ENCODE measurements at places on chromosomes 12 and 14.

- DNase-seq, result no peak
Measured at GRCh38 chr12:45944771-45945170, 45.6 kb downstream of the SCAF11 start.

DNA sequence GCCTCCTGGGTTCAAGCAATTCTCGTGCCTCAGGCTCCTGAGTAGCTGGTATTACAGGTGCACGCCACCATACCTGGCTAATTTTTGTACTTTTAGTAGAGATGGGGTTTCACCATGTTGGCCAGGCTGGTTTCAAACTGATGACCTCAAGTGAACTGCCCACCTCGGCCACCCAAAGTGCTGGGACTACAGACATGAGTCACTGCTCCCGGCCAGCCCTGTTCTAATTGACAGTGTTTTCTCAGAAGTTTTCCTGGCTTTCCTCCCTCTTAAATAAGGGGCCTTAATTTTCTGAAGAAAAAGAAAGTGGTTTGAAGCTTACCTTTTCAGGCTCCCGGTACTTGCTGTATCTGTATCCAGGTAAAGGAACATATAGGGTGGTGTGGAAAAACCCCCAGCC lies 1.7 kb downstream of the HAL start:
- no peak for DNase-seq

DNA sequence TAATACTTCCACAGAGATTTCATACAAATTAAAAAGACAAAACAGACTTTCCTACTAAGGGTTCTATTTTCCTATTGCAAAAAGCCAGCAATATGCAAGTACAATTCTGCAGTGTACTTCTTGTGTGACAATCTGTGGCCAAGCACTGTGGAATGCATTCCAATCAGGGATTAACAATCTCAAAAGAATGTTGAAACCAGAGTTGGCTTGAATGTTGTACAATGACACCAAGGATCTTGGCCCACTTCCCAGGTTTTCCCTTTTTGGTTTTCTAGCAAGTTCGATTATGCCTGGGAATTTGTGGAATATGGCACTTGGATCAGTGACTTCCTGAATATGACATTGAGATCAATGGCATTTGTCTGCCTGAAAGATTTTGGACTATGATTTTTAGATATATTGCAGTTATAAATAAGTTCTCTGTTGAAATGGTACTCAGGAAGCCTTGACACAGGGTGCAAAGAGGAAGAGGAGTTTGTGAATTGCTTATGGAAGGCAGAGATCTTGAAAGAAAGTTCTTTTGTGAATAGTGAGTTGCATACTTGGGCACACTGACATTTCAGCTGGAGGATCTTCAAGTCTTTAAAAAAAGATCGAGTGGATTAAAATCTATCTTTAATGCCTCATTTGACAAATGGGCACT lies 81.4 kb upstream of the FERMT2 start:
- no peak for DNase-seq

DNA sequence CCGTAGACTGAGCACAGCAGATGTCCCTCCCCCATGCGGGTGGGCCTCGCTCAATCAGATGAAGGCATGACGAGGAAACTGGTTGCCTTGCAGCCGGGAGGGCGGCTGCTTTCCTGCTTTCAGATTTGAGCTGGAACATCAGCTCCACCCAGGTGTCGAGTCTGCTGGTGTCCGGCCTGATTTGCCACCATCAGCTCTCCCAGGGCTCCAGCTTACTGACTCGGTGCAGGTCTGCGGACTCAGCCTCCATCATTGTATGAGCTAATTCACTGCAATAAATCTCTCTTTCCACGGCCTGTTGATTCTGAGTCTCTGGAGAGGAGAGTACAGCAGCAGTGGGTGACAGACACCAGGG lies 156.2 kb downstream of the KIF26A start:
- no peak for DNase-seq

DNA sequence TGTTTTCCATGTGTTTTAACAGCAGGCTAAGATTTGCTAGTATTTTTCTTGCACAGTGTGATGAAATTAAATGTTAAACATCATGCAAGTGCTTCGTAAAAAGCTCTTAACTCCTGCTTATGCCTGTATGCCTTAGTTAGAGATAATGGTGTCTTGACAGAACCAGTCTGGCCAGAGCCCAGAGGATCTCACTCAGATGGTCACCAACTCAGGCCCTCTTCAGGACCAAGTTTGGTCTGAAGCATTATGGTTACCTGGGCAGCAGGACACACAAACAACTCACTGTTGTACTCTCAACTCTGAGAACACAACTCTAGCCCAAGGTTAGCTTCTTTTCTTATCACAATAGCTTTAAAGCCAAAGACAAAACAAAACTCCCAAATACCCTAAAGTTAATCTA lies 115.4 kb downstream of the KIF21A start:
- DNase-seq, result no peak

- DNase-seq, result no peak
Measured at GRCh38 chr14:51684760-51685159, 33.0 kb downstream of the FRMD6 start.

- peak; percentile 18 for DNase-seq
Measured at GRCh38 chr12:117875744-117876435, 92.9 kb downstream of the KSR2 start.

DNA sequence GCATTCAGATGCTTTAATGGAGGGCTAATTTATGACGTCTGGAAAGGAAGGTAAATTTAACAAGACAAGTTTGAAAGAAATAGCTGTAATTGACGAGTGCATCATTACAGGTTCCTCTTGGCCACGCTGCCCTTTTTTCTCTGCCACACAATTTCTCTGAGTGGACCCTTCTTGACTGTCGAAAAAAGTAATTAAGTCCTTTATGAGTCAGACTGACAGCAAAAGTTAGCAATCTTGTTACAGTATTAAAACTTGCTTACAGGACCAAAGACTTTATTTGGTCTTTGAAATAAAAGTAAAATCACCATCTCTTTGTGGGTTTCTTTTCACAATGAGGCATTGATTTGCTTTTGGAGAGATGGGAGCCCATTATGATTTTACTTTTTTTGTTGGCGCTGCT lies 42.6 kb downstream of the SAMD4A start:
- no peak for DNase-seq

- no peak for DNase-seq
Measured at GRCh38 chr14:24435192-24435810, 5.5 kb downstream of the KHNYN start.

DNA sequence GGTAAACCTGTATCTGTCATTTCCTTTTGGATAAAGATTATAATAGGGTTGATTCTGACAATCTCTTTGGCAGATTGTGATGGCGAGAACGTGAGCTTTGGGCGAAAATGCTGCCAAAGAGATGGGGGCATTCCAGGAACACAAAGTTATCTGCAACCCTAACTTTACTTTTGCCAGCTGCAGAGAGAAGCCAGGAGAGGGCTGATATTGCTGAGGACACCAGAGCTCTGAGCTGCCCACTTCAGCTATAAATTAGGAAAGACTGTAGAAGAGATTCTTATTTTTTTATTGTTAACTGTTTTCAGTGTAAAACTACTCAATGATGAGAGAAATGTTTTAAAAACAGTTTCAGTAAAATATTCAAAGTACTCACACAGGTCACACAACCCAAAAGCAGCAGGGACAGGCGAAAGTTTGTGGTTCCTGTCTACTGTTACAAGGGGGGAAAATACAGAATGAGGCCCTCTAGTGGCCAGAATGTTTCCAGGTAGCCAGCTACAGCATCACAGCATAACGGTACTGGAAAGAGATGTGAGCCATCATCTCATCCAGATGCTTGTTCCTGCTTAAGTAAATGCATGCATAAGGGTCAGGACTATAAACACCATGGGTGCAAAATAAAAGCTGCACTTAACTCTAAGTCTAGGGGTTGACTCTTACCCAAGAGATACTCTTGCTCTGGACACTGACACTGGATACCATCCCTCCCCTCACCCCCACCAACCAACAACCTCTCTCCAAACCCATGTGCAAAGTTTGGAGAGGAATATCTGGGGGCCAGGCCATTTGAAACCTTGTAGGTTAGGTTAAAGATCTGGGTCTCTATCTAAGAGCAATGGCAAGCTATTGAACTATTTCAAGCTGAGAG lies 498.4 kb downstream of the RMST start:
- DNase-seq, result no peak

GRCh38 chr12:11397366-11397765 lies 2.0 kb upstream of the PRB2 start:
- DNase-seq, result no peak

GRCh38 chr14:56294128-56294527 lies 175.9 kb downstream of the PELI2 start:
- DNase-seq, result no peak

DNA sequence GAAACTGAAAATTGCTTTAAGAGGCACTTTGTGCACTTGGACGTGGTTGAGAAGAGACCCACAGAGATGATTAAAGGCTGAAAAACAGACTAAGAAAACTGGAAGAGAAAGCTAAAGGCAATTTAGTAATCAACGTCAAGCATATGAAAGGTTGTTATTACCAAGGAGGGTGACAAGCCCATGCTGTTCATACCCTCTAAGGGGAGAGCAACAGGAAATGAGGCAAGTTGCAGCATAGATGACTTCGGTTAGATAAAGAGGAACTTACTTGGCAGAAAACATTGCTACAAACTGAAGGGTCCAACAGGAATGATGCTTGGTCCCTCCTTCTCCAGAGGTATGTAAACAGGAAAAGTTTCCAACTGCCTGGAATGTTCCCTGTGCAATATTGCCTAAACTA lies 107.8 kb downstream of the DUSP6 start:
- no peak for DNase-seq

- DNase-seq, result no peak
Measured at GRCh38 chr14:68263563-68264259, 444.1 kb downstream of the RAD51B start.

DNA sequence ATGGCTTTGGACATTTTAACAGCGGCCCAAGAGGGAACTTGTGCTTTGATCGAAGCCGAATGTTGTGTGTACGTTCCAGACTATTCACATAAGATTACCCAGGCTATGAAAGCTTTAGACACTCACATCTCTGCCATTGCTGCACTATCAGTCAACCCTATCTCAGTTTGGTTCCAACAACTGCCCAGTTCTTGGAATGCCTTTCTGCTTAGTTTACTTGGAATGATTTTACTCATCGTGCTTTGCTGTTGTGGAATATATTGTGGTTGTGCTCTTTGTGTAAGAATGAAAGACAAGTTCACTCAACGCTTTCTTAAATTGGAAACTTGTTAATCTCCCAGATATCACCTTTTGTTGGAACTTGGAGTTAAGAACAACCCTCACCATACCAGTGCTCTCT lies 498.2 kb downstream of the GLT1D1 start:
- no peak for DNase-seq

DNA sequence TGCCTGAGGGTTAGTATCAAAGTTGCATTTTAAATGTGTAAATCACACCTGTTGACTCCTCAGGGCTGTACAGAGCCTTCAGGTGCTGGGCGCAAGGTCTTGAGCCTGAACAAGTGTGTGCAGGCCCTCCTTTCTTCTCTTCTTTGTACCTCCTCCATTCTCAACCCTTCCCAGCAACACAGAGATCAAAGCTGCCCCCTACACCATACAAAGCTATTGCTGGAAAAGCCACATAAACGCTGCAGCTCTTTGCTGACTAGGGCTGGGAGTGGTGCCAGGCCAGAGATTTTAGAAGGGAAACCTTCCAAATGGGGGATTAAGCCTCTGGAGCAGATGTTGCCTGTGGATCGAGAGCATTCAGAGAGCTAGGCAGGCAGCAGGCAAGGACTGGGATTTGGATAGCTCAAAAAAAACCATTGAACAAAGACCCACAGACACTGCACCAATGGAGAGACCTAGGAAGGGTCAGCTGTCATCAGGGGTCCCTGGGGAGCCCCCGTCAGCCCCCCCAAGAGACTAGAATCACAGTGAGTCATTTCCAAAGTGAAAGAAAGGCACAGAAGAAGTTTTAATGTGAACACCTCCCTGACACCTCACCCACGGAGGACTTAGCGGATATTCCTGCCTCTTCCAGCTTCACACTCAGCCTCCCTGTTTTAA lies 18.2 kb upstream of the SUSD6 start:
- no peak for DNase-seq

- DNase-seq, result no peak
Measured at GRCh38 chr12:71599210-71599609, 64.4 kb downstream of the ZFC3H1 start.

DNA sequence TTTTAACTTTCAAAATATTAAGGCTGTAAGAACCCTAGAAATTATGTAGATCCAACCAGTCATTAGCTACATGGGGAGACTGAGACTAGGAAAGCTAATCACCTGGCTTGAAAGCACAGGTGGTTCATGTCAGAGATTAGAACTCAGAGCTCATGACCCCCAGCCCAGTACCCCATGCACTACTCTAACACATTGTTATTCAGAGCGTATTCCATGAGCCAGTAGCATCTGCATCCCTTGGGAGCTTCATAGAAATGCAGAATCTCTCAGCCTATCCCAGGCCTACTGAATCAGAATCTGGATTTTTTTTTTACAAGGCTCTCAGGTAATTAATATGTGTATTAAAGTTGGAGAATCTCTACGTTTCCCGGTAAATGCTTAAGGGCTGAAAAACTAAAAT lies 161.7 kb downstream of the BTG1 start:
- DNase-seq, result no peak

DNA sequence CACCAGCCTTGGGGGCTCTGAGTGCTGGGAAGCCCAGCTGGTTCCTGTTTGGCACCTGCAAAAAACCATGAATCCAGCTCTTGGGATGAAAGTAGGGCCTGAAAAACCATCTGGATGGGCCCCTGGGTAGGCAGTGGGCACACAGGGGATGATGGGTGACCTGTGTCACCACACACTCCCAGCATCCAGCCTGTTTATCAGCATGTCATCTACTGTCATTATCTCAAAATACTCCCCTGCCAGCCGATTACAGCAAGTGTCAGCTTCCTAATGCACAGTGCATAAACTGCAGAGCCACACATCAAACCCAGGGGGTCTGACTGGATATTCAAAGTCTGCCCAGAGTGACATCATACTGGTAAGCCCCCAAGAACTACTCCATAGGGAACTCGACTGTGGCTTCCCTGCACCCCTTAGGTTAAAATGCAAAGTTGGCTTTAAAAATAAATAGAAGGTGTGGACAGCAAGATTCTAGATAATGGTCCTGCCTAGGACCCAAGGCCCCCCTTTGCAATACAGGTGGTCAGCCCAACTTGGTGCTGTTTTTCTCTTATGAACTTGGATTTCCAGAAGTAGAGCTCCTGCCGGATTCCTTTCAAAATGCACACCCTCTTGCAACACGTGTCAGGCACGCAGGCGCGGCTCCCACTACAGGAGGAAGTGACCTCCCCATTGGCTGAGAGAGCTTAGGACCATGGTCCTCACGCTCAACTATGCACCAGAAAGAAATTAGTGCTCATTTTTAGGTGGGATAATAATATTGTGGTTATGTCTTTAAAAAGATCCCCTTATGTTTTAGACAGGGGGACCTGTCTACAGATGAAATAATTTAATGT lies 94.1 kb downstream of the GCH1 start:
- no peak for DNase-seq

GRCh38 chr14:77318006-77318553 lies 2.6 kb downstream of the POMT2 start:
- no peak for DNase-seq

DNA sequence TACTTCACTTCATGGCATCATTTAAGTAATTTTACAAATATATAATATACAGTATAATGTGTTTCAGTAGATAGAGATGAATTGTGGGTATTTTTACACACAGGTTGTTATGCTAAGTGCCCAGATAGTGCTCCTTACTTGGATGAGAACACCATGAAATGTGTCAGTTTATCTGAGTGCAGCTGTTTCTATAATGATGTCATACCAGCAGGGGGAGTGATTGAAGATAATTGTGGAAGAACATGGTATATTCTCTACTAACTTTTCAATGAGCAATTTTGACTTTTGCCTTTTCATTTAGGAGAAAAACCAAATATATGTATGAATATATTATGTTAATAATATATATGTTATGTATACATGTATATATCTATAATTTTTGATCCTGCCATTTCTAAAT lies 221.6 kb downstream of the LRRK2 start:
- DNase-seq, result no peak
